ENCODE measurements at places on chromosomes 11 and 22. TPM values are rescaled to one million over a fixed set of nuclear protein-coding genes. Genes with fewer than 3 reads are reported as not detected.
A peak's percentile ranks its signal among the peaks of the same experiment; 100 is the strongest.

GRCh38 chr22:36253523-36254490 is 874 bp downstream of the APOL1 start:
- DNase-seq = peak; percentile 20

DNA sequence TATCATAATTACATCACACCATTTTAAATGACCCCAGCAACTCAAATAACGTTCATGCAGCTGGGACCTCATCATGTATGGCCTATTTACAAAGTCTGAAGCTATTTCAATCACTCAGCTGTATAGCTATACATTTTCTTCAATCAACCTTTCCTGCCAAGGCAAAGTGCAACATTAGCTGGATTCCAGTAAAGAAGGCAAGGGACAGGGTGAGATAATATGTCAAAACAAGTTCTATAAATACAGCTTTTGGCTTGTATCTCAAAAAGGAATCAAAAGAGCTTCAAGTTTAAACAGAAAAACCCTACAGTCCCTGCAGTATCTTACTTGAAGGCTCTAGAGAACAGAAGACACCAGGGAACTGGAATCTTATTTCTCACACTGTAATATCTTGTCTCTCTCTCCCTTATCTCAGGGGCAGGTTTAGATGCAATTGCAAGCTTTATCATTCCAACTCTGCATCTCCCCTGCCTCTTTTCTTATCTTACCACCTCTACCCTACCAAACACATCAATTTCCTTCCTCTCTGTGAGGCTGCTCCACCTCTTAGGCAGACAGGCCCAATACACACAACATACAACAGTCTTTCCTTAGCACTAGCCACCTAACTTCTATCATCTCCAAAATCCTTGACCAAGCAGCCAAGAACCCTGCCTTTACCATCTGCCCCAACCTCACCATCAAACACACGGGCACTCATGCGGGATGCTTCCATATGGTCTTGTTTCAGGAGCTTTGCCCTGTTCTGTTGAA is 34.5 kb downstream of the CELF1 start:
- peak; percentile 26 for DNase-seq

DNA sequence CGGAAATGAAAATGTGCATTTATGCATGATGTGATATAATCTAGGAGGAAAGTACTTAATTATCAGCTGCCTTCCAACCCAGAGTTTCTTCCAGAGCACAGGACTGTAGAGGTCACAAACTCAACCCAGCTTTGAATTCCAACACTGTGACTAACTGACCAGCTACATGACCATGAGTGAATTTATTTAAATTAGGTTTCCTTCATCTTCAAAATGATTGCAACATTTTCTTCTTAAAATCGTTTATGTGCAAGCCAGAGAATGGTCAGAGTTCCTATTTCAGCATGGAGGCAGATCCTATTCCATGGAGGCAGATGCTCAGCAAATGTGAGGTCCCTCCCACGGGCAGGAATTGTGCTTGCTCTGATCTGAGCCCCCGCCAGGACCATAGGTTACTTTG is 42.4 kb downstream of the OSBP start:
- DNase-seq = no peak

GRCh38 chr22:16962501-16962900 is 45.5 kb downstream of the GAB4 start:
- peak; percentile 6 for DNase-seq

DNA sequence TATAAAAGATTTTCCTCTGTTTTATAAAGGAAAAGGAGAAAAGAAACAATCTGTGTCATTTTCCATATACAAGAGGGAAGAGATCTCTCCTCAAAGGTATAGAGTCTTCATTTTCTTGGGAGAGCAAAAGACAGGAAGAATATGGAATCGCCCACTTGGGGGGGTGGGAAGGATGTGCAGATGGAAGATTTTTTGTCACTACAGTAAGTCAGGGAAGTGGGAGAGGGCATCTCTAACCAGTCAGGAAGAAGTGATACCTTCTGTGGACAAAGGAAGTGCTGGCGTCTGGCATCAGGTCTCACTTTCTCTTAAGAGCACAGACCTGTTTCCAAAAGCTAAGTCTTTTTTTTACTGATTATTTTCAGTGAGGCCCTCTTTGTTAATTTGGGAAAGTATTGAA is 1.4 kb downstream of the PRR14L start:
- DNase-seq = no peak

- DNase-seq = no peak
Measured at GRCh38 chr22:19628038-19628776, 86.1 kb upstream of the SEPTIN5 start.

GRCh38 chr11:123302751-123303195 is 107.7 kb upstream of the CLMP start:
- DNase-seq = no peak

- DNase-seq = no peak
Measured at GRCh38 chr11:87596176-87596575, 558.4 kb downstream of the TMEM135 start.

DNA sequence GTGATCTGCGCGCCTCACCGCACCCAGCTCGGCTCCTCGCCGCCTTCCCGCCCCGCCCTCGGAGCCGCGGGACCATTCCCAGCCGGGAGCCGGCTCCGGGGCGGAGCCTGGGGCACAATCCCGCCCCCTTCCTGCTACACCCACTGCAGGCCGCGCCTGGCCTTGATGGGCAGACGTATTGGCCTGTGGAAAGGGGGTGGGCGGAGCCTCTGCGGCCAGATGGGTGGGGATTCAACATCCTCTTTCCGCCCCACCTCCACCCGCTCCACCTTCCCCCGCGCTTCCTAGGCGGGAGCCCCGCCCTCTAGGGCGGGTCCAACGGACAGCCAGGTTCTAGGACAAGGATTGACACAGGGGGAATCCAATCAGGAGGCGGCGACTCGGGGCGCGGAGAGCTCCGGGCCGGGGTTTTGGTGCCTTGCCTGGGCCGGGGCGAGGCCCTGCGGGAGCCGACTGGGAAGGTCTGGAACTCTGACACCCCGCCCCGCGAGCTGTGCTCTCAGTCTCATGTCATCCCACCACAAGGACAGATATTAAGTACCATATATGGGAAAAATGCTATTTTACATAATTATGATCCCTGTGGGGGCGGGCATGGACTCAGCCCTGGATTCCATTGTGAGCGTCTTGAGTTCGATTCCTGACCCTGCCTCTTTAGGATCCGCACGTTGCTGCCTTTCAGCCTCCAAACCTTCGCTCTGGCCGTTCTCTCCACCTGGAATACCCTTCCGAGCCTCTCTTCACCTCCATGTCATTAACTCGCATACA is at the start of gene MYH9:
Gene MYH9, minus strand, starts transcription at position 9 of the 768 bp plus-strand sequence. CDS start 38,731 bp downstream, outside the sequence.
- peak; percentile 93 for DNase-seq

- DNase-seq = no peak
Measured at GRCh38 chr22:18973264-18974031, 37.4 kb upstream of the PRODH start.

DNA sequence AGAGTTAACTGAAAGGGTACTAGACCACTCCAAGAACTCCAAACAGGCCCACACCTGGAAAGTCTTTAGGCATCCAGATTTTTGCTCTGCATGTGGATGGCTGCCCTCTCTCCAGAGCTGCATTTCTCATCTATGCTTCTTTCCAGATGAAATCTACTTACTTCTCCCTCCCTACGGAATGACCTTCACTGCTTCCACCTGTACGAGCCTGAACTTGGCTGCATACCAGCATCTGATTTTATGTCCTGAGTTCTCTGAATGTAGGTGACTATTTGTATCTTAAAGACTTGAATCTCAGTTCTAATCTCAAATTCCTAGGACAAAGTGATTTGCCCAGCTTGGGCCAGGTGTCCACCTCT is 13.3 kb downstream of the CELF1 start:
- no peak for DNase-seq

- peak; percentile 87 for DNase-seq
Measured at GRCh38 chr11:10750838-10751580, at the start of gene CTR9. TSS of gene CTR9 (plus strand) at chr11:10751246. CDS start at chr11:10751413, 167 bp downstream.

DNA sequence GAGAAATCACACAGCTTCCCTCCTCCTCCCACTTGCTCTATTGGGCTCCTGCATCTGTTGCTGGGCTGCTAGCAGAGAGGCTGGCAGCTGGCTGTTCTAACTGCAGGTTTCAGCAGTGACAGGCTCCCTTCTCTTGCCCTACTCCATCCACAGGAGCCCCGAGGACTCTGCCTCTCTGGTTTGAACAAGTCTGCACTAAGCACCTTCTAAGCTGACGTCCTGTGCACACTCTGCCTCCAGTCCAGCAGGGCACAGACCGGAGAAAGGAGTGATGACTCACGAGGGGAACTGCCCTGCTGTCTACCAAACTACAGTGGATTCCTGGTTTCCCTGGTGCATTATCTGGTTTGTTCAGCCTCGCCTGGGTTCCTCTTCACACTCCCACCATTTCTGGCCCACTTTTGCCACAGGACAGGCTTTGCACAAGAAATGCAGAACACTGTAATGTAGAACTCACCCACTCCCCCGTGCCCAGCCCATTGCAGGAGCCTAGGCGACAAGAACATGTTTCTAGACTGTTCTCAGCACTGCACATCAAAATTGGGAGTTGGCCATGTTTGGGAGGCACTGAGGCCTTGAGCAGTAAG is 26.0 kb downstream of the IL10RA start:
- DNase-seq = peak; percentile 42

DNA sequence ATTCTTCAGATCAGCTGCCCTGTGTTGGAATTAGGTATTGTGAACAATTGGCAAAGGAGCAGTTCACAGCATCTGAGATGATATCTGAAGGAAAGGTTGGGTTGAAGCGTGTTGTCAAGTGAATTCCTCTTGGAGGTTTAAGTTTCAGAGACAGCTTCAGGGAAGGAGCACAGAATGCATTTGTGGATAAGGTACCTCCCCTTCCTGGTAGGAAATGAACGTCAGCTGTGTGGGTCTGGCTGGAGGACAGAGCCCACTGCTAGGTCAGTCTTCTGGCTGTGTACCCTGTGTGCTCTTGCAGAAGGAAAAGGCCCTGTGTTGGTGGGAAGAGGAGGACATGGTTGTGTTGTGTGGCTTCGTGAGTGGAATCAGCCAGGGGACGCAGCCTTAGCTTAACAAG is 88.1 kb upstream of the GAL start:
- no peak for DNase-seq

GRCh38 chr11:5171856-5172255 is 17.3 kb upstream of the OR52A1 start:
- DNase-seq = peak; percentile 32

- no peak for DNase-seq
Measured at GRCh38 chr11:70544774-70545609, 146.7 kb downstream of the CTTN start.

DNA sequence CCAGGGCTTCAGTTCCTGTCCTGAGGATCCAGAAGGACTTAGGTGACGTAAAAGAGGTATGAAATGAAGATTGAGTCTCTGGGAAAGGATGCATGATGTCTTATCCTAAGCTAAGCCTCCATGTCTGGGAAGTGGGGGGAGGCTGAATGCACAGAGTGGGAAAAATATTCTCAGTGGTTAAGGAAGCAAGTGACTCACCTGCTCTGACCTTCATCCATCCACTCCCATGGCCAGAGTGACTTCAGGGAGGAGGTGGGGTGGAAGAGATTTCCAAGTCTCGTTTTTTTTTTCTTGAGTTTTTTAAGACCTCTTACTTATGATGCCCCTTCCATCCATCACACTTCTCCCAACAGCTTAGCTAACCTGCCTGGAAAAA is 32.5 kb upstream of the POLD3 start:
- no peak for DNase-seq

DNA sequence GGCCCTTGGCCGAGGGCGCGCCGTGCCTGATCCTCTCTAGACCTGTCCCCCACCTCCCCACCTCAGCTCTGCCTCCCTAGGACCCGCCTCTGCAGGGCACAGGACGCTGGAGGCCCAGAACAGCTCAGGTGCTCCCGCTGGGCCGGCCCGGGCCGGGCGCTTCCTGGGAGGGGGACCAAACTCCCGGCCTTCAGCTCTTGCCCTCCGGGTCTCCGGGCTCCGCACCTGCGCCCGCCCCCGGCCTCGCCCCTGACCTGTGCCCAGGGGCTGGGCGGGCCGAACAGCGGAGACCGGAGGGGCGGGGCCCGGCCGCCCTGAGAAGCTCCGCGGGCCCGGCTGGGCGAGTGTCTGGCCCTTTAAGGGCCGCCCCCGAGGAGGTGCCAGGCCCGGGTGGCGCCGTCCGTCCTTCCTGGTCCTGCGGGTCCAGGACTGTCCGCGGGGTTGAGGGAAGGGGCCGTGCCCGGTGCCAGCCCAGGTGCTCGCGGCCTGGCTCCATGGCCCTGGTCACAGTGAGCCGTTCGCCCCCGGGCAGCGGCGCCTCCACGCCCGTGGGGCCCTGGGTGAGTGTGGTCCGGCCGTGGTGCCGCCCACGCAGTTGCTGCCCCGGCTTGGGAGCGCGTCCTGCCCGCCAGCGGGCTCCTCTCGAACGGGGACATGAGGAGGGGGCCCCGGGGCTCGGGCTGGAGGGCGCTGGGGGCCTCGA is at the start of gene SSH3:
Gene SSH3, plus strand, starts transcription at position 399 of the 703 bp plus-strand sequence. Its CDS starts 96 bp downstream, at position 495.
- DNase-seq = no peak

DNA sequence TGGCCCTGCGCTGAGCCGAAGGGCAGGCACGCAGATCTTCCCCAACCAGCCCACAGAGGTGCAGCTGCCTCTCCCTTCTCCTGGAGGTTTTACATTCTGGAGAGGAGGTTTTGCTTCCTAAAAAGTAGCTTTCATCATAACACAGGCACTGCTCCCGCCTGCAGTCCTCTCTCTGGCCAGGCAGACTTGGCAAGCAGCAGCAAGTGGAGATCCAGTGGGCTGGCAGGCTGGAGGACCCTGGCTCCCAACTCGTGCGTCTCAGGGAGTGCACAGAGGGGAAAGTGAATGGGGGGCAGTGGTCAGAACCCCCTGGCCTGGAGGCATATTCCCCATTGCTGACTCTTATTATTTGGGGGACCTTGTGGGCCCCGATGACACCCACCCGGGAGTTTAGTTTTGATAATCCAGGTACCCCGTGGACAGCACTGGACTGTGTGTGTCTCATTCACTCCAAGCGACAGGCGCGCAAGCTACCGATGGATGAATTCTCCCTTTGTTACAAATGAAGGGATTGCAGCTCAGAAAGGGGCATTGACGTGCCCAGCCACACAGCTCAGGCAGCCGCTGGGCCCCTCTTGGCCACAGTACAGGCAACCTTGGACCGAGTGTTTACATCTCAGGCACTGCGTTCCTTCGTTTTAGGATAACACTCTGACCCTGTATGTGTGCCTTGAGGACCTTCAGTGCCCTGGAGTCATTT is 1223.9 kb downstream of the BRD1 start:
- DNase-seq = no peak

- DNase-seq = no peak
Measured at GRCh38 chr11:120337355-120338106, 1.3 kb downstream of the ARHGEF12 start.

- DNase-seq = no peak
Measured at GRCh38 chr11:55966391-55966790, 3.4 kb downstream of the OR10AG1 start.

Gene KDM2A
- 19.8 TPM for polyA plus RNA-seq

Gene FAM180B
- 0.05 TPM for polyA plus RNA-seq

Gene ART5
- polyA plus RNA-seq = 0.53 TPM

Gene APOBEC3A
- not detected for polyA plus RNA-seq

Gene CD248
- polyA plus RNA-seq = not detected

Gene LAYN
- polyA plus RNA-seq = not detected

Gene CD6
- not detected for polyA plus RNA-seq

Gene SLCO2B1
- 12.9 TPM for polyA plus RNA-seq

Gene RAC2
- polyA plus RNA-seq = 49.1 TPM

Gene RELA
- polyA plus RNA-seq = 31.1 TPM

Gene TAGLN
- polyA plus RNA-seq = 3.2 TPM

Gene CRELD2
- 19.9 TPM for polyA plus RNA-seq
